Activated naive CD4-positive, alpha-beta T cell treated with anti-CD3 and anti-CD28 coated beads, Interleukin-2, amount 50 U/mL, for 72 hours (primary cell): ENCODE measurements at places on chromosomes 7 and 10. TPM values are rescaled to one million over a fixed set of nuclear protein-coding genes. Genes with fewer than 3 reads are reported as not detected.
A peak's percentile ranks its signal among the peaks of the same experiment; 100 is the strongest.

- DNase-seq, result no peak
Observed at GRCh38 chr10:117562896-117563737, 20.6 kb downstream of the EMX2 start.

DNA sequence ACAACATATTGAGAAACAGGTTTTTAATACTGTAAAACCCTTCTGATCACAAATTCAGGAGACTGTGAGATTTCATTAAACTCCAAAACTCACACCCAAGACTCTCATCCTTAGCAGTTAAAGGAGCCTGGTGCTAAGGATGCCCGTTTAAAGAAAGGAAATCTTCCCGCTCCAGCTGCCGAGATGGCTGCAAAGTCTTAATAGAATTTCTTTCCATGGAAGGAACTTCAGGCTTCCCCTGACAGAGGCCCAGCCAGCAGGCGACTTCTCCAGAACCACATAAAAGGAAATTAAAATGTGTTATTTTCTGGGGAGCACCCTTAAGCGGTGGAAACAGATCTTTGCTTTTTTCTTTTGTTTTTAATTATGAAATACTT is 104.7 kb upstream of the CHST15 start:
- peak; percentile 1 for DNase-seq

GRCh38 chr7:72183835-72184234 is 228.3 kb downstream of the CALN1 start:
- DNase-seq, result no peak

DNA sequence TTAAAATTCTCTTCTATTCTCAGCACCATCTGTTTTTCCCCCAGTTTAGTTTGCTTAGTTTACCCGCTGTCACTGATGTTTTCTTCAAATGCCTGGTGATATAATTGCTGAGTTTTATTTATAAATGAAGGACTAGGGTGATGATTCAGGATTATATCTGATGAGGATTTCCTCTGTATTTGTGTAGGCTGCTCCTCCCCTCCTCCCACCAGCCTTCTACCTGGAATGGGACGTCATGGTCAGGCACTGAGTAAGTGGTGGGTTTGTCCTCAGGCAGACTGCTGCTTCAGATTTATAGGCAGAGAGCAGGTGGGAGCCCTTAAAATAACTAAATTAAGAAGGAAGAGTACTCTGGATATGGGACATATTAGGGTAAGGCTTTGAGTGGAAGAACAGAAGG is 35.8 kb downstream of the PALS2 start:
- DNase-seq, result no peak

- no peak for DNase-seq
Observed at GRCh38 chr10:102342958-102343357, 52.5 kb upstream of the NFKB2 start.

- DNase-seq, result no peak
Observed at GRCh38 chr10:73404690-73405089, 9.2 kb downstream of the ANXA7 start.

Gene FAM180A
- not detected for total RNA-seq

Gene BMPER
- not detected for total RNA-seq
